Glomerular endothelial cell (primary cell): ENCODE measurements at places on chromosomes 6 and 20. TPM values are rescaled to one million over a fixed set of nuclear protein-coding genes. Genes with fewer than 3 reads are reported as not detected.
A peak's percentile ranks its signal among the peaks of the same experiment; 100 is the strongest.

Gene NMBR
- not detected in 2 replicates for total RNA-seq

DNA sequence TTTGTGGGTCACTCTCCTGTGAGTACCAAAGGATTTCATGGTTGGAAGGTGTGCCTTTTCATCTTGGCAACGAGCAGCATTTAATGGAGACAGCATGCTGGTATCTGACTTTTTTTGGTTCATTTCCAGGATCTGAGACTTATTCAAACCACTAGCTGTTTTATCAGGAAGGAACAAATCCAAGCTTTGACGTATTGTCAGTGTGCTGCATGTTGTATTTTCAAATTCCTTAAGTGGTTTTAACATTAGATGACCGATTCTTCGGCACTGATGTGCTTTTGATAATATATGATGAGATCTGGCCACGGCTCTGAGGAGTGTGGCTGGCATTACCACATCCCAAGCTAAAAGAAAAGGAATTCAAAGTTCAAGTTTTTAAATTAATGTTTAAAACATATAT is 6.4 kb downstream of the RMND1 start:
- peak; percentile 65 for DNase-seq

DNA sequence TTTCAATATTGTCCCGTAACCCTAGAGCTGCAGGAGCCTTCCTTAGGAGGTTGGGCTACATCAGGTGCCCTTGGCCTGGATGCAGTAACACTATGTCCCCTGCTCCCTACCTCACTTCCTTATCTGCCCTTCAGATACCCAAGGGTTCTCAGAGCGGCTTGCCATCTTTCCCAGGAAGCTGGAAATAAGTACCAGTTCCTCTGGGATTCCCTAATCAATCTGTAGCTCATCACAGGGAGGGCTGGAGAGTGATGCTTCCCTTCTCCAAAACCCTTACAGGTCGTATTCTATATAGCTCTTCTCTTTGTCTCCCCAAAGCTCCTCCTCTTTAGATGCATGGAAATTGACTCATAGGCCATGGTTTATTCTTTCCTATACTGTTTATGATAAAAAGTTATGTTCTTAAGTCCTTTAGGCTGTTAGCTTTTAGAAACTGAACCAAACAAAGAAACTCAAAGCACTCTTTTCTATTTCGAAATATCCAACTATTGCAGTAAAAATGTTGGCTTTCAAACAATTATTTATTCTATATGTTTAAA is 4.2 kb downstream of the MYCT1 start:
- DNase-seq = no peak

GRCh38 chr6:51753635-51754034 is 333.8 kb downstream of the PKHD1 start:
- no peak for DNase-seq

Gene BANF2
- not detected in 2 replicates for total RNA-seq

- no peak for DNase-seq
Observed at GRCh38 chr6:10174056-10174455, 240.8 kb downstream of the TFAP2A start.

Gene EYS
- total RNA-seq = 0.41 TPM in 1 of 2 replicates, not detected in the other

Gene GABRR1
- not detected in 2 replicates for total RNA-seq

- no peak for DNase-seq
Observed at GRCh38 chr6:167988945-167989841, 8.3 kb upstream of the KIF25 start.

DNA sequence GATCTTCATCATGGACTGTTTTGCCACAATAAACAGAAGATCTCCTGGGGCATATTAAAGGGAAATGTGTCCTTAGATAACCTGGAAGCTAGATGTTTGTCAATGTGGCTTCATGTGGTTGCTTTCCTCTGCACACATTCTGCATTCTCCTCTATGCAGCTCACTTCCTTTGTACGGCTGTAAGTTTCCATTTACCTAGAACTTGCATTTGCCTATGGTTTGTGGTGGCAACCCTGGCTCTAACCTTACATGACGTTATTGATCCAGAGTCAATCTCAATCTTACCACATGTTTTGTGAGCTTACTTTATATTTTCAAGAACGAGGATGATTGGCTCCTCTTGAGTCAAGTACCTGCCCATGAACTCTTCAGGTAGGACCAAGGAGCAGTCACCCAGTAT is 863.1 kb downstream of the MAFB start:
- DNase-seq = no peak

Gene KCNK16
- total RNA-seq = not detected in 2 replicates

Gene FAM83C
- not detected in 2 replicates for total RNA-seq
